Epithelial cell of esophagus (primary cell): ENCODE measurements at places on chromosomes 13 and 19.
A peak's percentile ranks its signal among the peaks of the same experiment; 100 is the strongest.

DNA sequence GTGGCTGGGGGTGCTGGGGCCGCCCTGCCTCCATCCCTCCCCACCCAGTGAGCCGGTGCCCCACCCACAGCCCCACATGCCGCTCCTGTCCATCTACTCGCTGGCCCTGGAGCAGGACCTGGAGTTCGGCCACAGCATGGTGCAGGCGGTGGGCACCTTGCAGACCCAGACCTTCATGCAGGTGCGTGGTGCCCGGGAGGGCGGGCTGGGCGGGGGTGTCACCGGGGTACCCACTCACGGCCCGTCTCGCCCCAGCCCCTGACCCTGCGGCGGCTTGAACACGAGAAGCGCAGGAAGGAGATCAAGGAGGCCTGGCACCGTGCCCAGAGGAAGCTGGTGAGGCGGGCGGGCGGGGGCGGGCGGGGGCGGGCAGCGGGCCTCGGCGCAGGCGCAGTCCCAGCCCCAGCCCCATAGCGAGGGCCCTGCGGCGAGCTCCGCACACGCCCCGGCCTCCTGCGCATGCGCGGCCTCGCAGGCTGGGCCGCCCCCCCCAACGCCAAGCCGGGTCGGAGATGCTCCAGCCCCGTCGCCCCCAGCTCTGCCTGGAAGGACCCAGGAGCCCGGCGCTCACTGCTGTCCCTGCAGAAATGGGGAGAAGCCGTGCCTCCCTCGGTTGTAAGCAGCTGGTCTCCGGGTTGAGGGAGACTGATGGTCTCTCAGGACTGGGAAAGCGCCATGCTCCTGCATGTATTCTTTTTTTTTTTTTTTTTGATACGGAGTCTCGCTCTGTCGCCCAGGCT is 7.7 kb downstream of the ARHGAP45 start:
- DNase-seq, result no peak

GRCh38 chr13:110499621-110500281 is 61.8 kb downstream of the RAB20 start:
- DNase-seq, result peak; percentile 67

- no peak for DNase-seq
Observed at GRCh38 chr19:21466627-21467026, 38.8 kb upstream of the ZNF429 start.

DNA sequence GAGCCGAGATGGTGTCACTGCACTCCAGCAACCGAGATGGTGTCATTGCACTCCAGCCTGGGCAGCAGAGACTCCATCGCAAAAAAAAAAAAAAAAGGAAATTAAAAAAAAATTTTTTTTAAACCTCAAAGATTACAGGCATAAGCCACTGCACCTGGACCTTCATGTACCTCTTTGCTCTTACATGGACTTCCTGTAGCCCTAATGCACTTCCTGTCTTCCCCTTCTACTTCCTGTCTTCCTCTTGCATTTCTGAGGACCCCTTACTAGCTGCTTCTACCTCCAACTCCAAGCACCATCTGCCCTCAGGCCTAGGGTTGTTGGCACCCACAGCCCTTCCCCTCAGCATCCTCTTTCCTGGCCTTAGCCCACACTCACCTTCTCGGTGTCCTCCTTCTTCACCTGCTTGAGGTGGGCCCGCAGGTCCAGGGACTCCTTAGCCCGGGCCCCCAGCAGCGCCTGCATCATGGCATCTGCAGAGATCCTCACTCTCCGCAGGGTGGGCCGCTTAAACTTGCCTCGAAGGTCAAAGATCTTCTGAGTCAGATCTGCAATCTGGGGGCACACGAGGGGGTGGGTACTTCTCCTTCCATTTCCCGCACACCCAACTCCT is 3.8 kb downstream of the TNNI3 start:
- DNase-seq, result no peak

DNA sequence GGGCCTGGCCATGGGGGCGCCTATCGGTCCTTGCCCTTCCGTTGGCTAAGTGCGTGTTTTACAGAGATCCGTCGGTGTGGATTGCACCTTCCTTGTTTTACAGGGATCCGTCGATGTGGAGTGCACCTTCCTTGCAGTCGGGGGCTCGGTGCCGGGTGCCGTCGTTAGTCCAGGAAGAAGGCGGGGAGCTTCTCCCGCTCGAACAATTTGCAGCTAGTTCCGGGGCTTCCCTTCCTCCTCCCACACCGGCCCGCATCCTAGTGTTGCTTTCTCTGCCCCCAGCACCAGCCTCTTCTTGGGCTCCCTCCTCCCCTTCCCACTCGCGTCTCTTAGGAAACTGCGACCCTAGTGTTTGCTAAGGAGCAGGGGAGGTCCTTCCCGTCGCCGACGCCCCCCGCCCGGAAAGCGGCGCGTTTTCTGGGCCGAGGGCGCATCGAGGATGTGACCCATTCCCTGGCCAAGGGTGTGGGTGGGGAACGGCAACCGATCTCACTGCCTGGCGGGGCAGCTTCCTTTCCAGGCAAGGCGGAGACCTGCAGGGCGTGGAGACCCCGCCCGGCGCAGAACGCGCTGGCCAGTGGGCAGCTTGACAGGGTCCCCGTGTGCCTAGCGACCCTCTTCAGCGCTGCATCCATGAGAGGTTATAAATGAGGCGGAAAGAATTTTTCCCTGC is 75.7 kb upstream of the ZNF91 start:
- DNase-seq, result no peak

DNA sequence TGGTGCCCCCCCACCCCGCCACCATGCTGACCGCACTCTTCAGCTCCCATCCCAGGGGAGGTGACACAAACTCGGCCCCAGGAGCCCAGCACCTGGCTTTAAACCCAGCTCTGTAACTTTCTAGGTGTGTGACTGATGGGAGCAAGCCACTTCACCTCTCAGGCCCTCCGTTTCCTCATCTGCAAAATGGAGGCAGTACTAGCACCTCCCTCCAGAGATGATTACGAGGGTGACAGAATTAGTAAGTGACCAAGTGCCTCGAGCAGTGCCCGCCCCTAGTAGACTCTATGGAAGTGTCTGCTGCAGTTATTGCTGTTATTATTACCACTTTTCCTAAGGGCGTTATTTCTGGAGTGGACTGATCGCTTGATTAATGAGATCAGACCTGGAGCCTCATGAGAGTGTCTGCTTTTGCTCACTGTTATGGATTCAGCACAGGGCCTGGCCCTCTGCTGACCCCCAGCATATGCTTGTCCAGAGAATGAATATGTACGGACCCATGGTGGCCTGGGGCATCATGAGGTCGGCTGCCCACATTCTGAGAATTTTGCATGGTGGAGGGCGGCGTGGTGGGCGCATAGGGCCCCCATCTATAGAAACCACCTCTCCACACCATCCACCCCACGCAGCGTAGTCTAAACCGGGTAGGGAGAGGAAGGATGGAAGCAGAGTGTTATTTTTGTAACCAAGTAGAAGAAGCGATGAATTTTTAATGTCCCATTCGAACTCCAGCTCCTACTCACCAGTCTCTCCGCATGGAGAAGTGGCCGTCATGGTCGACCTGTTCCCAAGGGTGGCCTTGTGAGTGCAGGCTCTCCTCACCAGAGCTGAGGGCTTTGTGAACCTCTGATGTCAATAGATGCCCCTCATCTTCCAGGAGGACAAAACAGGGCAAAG is 48.2 kb downstream of the CAPN12 start:
- DNase-seq, result no peak

GRCh38 chr19:15945301-15945700 is 3.5 kb upstream of the OR10H4 start:
- no peak for DNase-seq

- peak; percentile 30 for DNase-seq
Observed at GRCh38 chr13:91946498-91947070, 548.2 kb downstream of the GPC5 start.

GRCh38 chr19:29275266-29275665 is 62.3 kb upstream of the UQCRFS1 start:
- no peak for DNase-seq

DNA sequence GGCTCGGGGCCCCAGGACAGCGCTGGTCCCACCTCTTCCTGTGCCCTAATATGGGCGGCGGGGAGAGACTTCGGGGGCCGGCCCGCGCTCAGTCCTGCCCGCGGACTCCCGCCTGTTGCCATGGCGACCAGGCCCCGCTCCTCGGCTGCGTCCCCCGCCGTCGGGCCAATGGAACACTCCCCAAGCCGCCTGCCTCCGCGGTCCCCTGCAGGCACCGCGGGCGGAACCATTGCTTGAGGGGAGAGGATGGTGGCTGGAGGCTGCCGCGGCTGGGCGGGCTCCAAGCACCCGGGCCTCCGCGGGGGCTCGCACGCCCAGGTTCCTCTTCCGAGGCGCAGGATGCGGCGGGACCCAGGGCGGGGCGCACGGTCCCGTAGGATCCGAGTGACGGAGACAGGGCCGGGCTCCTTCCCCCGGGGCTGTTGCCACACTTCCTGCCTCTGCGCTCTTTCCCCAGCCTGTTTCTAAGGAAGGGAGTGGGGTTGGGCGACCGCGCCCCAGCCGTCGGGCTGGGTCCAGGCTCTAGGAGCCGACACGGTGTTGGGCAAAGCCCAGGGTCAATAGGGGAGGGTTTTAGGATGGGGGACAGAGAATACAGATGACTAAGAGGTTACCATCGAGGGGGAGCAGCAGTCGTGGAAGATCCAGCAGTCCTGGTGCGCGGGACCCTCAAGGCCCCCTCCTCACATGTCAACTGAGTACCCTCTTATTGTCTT is 1.2 kb upstream of the JUNB start:
- DNase-seq, result peak; percentile 98

DNA sequence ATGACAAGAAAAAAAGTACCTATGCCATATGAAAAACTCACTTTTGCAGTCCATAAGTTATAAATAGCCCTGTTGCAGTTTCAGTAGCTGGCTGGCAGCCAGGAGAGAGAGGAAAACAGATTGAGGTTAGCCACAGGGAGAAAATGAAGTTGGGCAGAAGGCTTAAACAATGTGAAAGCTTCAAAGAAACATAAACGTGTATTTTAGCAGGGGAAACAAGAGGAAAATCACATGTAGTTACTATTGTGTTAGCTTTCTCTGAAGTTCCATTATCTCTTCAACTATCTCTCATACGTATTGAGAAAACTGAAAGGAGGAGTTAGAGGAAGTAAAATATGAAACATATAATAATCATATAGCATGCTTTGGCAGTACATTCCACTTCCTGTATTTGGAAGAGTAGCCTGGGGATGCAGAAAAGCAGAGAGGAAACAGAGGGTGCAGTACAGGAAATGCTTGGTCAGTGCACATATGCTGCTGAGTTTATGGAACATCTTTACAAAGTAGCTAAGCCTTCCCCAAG is 1551.1 kb downstream of the EFNB2 start:
- peak; percentile 7 for DNase-seq

GRCh38 chr19:55370305-55370988 is at the start of gene IL11:
Gene IL11, minus strand, starts transcription at chr19:55370463. Its CDS starts 153 bp downstream, at chr19:55370310.
- DNase-seq, result peak; percentile 74

DNA sequence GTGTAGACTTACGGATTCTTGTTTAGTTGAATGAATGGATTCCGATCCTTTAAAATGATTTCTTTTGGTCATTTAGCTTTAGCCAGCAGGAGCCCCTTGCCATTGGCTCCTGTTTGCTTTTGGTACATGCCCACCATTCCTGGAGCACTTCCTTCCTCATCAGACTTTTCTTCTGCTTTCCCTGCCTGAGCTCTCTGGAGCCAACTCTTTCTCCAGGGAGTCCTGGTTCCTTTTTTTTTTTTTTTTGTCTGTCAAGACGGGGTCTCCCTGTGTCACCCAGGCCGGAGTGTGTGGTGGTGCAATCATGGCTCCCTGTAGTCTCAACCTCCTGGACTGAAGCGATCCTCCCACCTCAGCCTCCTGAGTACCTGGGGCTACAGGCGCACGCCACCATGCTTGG is 37.8 kb downstream of the SMARCA4 start:
- DNase-seq, result no peak

GRCh38 chr13:39670445-39670844 is 15.0 kb downstream of the COG6 start:
- no peak for DNase-seq

GRCh38 chr13:90719461-90719860 is 628.0 kb upstream of the MIR17HG start:
- no peak for DNase-seq

DNA sequence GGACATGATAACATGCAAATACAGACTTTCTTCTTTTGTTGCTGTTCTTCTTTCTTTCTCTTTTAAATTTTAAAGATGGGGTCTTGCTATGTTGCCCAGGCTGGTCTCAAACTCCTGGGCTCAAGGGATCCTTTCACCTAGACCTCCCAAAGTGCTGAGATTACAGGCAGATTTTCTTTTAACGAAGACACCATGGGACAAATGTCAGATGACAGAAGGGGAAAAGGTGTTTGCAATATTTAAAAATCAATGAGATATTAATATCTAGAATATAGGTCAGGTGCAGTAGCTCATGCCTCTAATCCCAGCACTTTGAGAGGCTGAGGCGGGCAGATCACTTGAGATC is 3.7 kb upstream of the RYR1 start:
- DNase-seq, result no peak

GRCh38 chr13:20136781-20137703 is 23.8 kb downstream of the GJA3 start:
- peak; percentile 47 for DNase-seq

DNA sequence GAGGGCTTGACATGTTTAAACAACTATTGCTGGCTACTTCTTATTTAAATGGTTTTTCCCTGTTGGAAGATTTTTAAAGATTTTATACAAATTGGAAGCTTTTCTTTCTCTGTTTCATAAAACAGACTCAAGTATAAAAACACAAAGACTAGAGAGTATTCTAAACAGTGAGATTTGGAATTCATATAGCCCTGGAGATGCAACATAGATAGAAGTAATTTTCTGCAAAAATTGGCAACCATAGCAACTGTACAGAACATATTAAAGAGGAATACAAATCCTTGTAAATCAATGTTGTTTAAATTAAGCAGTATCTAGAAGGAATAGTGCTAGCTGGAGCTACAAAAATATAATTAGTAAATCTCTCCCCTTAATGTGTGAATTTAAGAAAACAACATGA is 2612.9 kb upstream of the PCDH20 start:
- no peak for DNase-seq

GRCh38 chr13:52852444-52852843 is 4.0 kb upstream of the PCDH8 start:
- no peak for DNase-seq

GRCh38 chr13:27896726-27897125 is 23.1 kb upstream of the PDX1 start:
- no peak for DNase-seq

GRCh38 chr19:55594996-55595545 is 4.2 kb downstream of the FIZ1 start:
- no peak for DNase-seq

GRCh38 chr13:40637643-40638042 is 28.8 kb downstream of the FOXO1 start:
- no peak for DNase-seq

- DNase-seq, result no peak
Observed at GRCh38 chr19:44755219-44755618, 6.7 kb downstream of the BCL3 start.

- no peak for DNase-seq
Observed at GRCh38 chr13:105894697-105895096, 640.8 kb downstream of the EFNB2 start.

- no peak for DNase-seq
Observed at GRCh38 chr13:65940720-65941119, 1289.4 kb downstream of the PCDH9 start.
